Esophagus squamous epithelium (tissue), 5 donors: ENCODE measurements at places on chromosomes 7 and 10. TPM values are rescaled to one million over a fixed set of nuclear protein-coding genes. Genes with fewer than 3 reads are reported as not detected.

DNA sequence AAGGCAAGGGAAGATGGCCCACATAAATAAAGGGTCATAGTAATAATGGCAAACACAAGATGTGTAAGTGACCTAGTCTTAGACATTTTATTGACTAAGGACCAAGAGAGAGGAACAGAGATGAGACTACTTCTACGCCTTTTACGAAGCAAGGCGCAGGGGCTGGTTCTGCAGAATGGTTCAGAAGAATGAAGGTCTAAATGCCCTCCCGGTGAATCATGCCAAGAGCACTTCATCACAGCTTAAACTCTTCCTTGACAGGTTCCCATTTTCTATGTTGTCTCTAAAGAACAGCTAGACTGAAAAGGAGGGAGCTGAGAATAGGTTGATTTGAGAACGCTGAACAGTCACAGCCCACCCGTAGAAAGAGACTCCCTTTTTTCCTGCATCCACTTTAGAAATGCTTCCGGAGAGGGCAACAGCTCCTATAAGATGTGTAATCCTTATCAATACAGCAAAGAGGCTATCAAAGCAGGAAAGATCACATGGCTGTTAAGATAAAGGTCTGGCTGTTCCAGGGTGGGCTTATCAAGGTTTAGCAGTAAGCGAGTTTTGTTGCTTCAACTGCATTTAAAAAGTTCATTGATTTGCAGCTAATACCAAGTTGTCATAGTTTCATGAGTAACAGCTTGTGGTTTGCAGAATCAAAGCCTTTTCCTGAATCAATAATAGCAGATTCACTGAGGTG is 93.4 kb upstream of the AUTS2 start:
- DNase-seq, result no peak

DNA sequence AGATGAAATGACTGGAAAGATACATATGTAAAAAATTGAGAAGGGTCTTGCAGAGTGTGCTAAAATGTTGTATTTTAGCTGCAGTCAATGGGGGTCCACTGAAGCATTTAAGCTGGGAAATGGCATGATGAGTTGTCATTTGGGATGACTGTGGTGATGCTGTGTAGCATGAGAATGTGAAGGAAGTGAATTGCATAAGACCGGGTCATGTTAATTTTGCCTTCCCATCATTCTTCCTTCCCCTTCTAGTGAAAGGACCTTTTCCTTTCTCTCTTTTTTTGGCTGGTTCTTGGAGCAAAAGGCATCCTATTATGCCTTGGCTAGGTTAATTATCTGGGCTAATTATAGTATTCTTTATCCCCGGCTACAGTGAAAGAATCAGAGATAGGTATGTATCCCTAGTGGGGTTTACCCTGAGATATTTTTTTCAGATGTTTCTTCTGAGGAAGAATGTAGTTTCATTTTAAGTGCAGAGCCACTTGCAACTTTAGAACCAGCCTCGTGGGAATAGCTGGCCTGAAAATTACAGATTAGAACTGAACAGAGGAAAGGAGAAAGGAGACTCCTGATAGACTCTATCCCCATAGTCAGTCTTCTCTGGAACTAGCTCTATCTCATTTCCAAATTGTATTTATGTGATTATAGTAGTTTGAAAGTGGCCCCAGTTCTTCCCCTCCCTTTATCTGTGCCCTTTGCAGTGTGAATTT is 93.6 kb downstream of the HGF start:
- no peak for DNase-seq

Gene PVRIG
- total RNA-seq, result 0.99 TPM

DNA sequence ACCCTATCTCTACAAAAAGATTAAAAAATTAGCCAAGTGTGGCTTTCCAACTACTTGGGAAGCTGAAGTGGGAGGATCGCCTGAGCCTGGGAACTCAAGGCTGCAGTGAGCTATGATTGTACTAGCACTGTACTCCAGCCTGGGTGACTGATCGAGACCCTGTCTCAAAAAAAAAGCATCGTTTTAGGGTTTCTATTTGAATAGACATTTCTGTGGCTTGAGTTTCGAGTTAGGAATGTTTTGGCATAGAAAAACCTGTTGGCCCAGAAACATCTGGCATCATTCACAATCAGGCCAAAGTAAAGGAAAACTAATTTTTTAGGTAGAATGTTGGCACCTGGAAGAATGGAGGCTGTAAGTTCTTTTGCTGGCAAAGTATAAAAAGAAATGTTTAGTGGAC is 72.4 kb downstream of the AUTS2 start:
- no peak for DNase-seq

DNA sequence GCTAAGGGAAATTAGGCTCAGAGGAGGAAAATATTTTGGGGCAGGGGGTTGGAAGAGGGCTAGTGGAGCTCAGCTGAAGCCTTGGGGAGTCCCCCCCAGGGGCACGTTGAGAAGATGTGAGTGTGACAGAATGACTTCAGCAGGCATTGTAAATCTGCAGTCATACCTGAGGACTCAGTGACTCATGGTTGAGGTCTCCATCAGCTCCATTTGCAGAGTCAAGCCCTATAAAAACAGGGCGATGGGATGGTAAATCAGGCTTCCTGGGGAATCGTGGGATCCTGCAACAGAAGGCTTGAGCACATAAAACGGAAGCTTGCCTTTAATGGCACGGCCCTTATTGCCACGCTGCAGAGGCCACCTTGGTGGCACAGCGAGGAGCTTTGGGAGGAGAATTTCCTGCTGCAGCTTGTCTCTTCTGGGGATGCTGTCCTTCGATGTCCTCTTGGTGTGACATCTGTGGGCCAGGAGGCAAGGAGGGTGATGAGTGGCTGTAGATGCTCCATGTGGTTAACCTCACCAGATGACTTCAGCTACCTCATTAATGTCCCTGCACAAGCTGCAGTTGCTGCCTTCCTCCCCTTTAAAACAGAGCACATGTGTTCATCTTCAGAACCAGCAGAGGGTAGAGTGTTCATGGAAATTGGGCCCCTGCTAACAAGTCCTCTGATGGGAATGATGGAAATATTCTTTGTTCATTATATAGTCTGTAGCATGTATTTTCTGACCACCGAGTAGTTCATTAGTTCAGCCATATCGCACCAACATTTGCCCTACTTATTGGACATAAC is 285.9 kb downstream of the LRMDA start:
- DNase-seq, result no peak

GRCh38 chr10:77946084-77946483 is 19.5 kb upstream of the DLG5 start:
- DNase-seq, result no peak

DNA sequence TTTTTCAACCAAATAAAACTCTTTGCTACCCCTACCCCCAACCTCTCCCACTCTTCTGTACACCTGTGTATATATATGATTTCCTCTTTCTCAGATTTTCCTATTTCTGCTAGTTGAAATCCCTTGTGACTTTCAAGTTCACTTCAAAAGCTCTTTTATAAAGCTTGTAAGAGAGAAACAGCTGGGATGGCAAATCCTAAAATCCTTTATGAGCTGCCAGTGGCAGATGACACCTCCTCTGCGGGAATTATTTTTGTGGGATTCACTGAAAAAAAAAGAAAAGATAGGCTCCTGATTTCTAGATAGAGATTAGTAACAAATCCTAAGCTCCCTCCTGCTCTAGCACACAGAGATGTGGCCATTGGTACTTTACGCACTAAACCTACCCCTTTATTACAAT is 92.9 kb downstream of the AHR start:
- DNase-seq, result no peak

DNA sequence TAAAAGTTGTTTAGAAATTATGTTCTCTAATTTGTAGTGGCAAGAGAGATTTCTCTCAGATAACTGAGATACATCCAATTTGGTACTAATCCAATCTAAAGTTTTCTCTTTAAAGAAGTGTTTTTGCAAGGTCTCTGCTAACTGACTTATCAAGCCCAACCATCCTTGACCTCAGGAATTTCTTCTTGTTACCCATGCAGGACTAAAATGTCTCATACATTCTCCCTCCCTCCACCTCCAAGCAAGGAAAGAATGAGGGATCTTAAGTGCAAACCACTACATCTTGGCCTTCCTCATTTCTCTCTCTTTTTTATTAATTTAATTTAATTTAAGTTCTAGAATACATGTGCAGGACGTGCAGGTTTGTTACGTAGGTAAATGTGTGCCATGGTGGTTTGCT is 12.8 kb downstream of the NRAP start:
- no peak for DNase-seq

DNA sequence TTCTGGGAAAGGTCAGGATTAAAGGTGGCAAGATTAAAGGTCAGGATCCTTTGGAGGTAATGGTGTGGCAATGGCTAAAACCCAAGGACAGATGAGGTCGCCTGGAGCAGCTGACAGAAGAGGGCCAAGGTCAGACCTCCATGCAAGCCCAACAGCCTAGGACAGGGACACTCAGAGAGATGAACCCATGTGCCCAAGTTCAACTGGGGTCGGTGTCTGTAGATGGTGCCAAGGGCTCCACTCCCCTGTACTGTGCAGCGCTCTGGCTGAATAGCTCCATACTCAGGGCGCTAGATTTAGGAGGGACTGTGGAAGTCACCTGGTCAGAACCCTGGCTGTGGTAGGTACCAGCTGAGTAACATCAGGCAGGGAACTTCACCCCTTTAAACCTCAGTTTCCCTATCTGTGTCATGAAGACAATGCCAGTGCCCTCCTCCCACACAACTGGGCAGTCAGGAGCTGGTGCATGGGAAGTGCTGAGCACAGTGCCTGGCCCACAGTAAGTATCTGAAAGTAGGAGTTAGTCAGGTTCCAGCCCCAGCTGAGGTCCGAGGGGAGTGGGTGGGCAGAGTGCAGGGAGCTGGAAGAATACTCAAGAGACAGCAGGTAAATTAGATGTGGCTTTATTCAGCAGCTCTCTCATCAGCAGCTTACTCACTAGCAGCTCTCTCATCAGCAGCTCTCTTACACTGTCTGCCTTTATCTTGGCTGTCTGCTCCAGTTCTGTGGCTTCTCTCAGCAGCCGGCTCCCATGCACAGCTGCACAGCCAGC is 327.1 kb downstream of the GLRX3 start:
- DNase-seq, result no peak

- DNase-seq, result no peak
These were observed 11.9 kb downstream of the PSTK start for GRCh38 chr10:122992031-122992585.

DNA sequence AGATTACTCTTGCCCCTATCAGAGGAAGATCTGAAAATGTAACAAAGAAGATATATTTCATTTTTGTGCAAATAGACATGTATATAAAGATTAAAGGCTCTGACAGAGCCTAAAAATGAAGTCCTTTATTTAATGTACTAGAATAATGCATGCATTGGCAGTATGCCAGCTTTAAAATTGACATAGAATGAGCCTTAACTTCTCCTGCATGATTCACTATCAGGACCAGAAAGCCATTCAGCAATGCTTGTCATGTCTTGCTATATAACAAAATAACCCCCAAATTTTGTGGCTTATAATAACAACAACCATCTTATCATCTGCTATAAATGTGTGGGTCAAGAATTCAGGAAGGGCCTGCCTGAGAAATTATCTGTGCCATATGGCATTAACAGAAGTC is 411.9 kb downstream of the GRM8 start:
- DNase-seq, result no peak

DNA sequence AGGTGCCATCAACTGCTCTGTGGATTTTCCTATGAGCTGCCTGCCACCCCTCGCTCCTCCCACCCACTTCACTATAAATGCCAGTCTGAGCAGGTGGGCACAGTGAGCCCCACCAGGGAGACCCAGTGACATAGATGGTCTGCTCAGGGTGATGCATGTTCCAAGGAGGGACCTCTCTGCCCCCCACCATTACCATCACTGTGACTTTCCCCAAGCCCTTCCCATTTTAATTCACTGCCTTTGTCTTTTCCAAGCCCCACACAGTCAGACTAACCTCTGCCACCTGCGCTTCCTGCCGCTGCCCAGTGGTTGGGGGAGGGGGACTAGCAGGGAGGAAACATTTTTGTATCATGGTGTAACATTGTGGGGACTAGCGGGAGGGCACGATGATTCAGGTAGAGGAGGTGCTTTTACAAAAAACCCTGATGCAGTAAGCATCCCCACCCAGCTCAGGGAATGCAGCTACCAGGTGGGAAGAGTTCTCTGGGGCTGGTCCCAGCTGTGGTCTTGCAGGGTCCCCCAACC is 24.6 kb downstream of the PRSS2 start:
- DNase-seq, result no peak

Gene ATOH7
- not detected for total RNA-seq

- DNase-seq, result no peak
These were observed 10.7 kb upstream of the POT1 start for GRCh38 chr7:124940306-124940705.

DNA sequence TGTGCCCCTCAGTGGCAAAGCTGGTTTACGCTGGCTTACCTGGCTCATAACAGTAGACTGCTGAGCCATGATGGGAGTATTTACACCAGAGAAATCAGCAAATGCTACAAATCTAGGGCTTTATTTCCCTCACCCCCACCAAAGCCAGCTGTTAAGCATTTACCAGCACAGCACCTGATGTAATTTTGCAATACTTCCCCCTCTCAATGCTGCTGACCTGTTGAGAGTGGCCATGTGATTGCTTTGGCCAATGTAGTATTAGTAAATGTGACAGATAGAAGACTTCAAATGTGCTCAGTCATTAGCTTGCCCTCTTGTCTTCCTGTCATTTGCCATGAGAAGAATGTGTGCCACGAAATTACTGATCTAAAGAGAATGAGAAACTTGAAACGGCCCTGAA is 46.6 kb downstream of the HERPUD2 start:
- DNase-seq, result no peak
